ENCODE measurements at places on chromosomes 3 and 15. TPM values are rescaled to one million over a fixed set of nuclear protein-coding genes. Genes with fewer than 3 reads are reported as not detected.

- peak; percentile 44 for DNase-seq
Observed at GRCh38 chr3:179929091-179929529, 107.6 kb downstream of the PEX5L start.

- no peak for DNase-seq
Observed at GRCh38 chr3:155989536-155989935, 119.1 kb downstream of the GMPS start.

- DNase-seq = no peak
Observed at GRCh38 chr3:43468133-43468532, 153.7 kb downstream of the ANO10 start.

GRCh38 chr15:90097475-90097874, 4.8 kb downstream of the IDH2 start:
- DNase-seq = no peak

- DNase-seq = peak; percentile 22
Observed at GRCh38 chr3:19945969-19946831, 697 bp upstream of the RAB5A start.

DOCK3 gene
- total RNA-seq = 0.72 TPM

DNA sequence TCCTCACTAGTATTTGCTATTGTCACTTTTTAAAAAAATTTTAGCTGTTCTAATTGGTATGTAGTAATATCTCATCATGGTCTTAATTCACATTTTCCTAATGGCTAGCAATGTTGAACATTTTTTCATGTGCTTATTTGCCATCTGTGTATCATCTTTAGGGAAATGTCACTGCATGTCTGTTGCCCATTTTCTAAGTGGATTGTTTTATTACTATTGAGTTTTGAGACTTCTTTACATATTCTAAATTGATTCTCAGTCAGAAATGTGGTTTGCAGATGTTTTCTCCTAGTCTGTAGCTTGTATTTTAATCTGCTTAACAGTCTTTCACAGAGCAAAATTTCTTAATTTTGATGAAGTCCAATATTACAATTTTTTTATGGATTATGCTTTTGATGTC, 33.6 kb upstream of the SEC22A start:
- DNase-seq = no peak

SMCO1 gene
- not detected for total RNA-seq

GRCh38 chr3:142523921-142524566, 54.5 kb downstream of the ATR start:
- no peak for DNase-seq

GOLGA6B gene
- total RNA-seq = not detected

- DNase-seq = no peak
Observed at GRCh38 chr15:99224372-99225214, 24.8 kb downstream of the TTC23 start.

- DNase-seq = no peak
Observed at GRCh38 chr3:172224560-172225214, 185.3 kb downstream of the FNDC3B start.

AADAC gene
- total RNA-seq = not detected

C3orf70 gene
- 3.3 TPM for total RNA-seq

MITF gene
- total RNA-seq = 22.7 TPM

ISLR gene
- total RNA-seq = 42.3 TPM

TMEM212 gene
- not detected for total RNA-seq

CCNB2 gene
- total RNA-seq = 5.5 TPM

- no peak for DNase-seq
Observed at GRCh38 chr3:99730870-99731269, 86.8 kb upstream of the CMSS1 start.

DNA sequence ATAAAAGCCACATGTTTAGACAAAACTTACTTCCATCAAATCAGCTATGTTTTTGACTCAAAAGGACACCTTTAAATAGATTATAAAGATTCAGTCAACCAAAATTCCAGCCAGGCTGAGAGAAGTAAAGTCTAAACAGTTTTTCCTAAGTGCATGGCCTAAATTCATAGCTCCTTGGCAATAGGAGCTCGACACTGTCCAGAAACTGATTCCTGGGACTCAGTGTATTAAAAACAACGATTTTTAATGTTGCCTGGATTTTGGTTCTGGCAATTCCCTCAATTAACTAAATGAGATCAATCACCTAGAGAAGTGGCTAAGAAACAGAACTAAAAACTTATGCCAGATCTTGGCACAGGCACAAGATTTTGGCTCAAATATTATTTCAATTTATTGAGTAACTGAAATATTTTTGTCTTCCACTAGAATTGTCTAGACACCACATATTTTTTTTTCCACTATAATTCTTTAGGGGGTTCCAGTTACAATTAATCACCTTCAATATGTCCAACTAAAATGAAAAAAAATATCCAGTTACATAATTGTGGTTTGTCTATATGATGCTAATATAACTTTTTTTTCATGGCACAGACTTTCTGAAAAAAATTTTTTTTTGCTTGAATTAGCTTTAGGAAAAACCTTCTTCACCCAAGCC, 135.9 kb downstream of the TFDP2 start:
- DNase-seq = no peak

DNA sequence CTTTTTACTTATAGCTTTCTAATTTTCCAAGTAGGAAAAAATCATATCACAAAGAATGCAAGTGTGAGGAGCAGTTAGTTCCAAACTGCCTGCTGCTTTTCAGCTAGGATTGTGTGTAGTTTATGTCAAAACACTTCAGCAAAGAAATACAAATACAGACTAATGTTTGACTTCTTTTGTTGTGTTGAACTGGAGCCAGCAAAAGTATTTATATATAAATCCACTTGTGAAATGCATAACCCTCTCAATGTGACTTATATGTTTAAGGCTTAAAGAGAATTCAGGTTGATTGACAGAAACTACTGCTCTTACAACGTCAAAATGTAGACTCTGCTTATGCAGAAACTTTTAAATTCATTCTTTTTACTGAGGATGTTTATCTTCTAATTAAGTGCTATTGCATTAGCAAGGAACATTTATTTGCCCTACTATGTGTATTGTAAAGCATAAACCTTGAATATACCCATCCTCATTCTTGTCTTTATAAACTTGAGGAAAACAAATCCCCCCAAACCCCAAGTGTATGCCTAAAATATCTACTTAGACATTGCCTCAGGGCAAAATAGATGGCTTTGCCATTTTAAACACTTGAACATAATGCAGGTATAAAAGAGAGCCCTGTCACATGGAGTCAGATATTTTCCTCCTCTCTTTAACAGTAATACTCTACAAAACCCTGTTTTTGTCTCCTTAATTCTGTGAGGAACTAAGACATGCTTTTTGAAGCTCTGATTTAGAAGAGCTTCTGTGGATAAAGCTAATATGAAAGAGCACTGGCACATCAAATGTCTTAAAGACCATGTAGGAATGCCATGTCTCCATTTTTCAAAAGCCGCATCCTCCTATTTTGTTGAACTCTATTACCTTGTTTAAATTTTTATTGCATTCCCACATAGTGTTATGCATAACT, 302.8 kb upstream of the TBC1D5 start:
- DNase-seq = no peak

DNA sequence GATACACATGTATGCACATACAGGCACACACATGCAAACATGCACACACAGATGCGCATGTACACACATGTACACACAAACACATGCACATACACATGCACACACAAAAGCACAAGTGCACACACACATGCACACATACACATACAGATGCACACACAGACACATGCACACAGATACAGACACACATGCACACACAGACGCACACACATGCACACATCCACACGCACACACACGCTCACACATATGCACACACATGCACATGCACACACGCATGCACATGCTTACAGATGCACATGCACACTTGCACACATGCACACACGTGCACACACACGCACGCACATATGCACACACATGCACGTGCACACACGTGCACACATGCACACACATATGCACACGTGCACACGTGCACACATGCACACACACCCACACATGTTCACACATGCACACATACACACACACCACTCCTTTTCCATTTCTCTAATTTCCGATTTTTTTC, 283.8 kb upstream of the FRG2C start:
- no peak for DNase-seq

MKRN2OS gene
- total RNA-seq = not detected

DNA sequence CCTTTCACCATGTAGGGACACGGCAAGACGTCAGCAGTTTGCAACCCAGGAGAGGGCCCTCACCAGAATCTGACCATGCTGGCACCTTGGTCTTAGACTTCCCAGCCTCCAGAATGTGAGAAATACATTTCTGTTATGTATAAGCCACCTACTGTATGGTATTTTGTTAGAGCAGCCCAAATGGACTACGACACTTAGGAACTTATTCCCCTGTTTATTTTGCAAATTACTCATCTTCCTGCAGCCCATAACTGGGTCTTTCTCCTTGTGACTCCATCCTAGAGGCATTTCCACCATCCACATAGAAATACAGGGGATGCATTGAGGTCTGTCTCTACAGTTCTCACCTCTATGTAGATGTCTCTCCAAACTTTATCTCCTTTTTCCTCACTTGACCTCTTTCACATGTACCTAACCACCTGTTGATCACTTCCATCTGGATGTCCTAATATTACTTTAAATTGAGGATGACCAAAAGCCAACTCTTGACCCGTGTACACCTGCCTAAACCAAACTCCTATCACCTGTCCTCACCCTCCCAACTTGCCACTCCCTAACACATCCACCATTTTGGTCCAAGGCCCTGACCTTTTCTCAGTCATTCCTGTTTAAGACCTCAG, 406.0 kb upstream of the WNT5A start:
- DNase-seq = no peak

- peak; percentile 34 for DNase-seq
Observed at GRCh38 chr15:91824256-91824655, 29.3 kb upstream of the SLCO3A1 start.

- no peak for DNase-seq
Observed at GRCh38 chr15:29917600-29918597, 95.6 kb upstream of the TJP1 start.

DNA sequence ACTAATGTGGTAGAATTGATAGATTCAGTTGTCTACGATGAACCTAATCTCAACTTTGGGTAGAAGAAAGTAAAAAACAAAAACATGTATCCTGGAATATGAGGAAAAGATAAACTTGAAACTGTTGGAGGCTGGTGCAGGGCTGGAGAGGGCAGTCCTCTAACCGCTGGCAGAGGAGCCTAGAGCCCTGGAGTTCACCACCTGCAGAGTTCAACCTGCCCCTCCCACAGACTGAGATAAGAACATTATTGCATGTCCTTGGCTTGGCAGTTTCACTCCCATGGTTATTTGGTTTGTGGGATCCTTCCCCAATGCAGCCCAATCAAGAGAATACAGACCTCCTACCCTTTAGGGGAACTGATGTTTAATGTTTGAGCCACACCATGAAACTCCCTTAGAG, 53.2 kb upstream of the GATM start:
- no peak for DNase-seq

EIF4E3 gene
- total RNA-seq = 15.8 TPM

GRCh38 chr15:47820747-47821319, 103.5 kb downstream of the SEMA6D start:
- DNase-seq = peak; percentile 31

IL16 gene
- total RNA-seq = 13.3 TPM

IQCF5 gene
- not detected for total RNA-seq

SKOR1 gene
- total RNA-seq = 0.14 TPM

GRCh38 chr3:60431599-60431958, 819.7 kb downstream of the FHIT start:
- peak; percentile 15 for DNase-seq

DNA sequence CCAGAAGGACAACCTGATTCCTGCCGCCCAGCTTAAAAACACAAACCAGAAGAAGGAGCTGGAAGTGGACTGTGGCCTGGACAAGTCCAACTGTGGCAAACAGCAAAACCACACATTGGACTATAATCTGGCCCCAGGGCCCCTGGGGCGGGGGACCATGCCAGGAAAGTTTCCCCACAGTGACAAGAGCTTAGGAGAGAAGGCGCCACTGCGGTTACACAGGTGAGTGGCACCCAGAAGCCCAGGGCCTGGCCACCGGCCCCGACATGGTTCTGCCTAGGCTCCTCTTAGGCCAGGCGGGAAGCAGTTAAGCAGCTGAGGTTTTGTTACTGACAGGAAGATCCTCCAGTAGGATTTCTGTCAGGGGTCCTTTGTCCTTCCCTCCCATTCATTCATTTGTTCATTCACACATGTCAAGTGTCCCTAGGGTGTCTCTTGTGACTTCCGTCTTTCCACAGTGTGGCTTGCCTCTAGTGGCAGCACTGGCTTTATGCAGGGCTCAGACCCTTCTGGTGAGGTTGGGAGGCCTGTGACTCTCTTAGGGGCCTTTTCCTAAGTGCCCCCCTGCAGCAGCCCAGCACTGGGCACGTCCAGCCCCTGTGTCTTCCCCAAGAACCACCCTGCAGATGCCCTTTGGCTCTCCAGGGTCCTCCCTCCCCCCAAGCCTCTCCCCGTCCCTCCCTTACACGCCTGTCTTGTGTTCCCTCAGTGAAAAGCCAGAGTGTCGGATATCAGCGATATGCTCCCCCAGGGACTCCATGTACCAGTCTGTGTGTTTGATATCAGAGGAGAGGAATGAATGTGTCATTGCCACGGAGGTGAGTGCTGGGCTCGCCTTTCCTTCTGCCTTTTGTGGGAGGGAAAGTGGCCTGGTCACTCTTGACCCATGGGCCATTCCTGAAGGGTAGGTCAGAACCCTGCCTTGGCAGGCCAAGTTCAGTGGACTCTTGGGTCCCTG, 7.8 kb downstream of the DLL4 start:
- DNase-seq = no peak

DNA sequence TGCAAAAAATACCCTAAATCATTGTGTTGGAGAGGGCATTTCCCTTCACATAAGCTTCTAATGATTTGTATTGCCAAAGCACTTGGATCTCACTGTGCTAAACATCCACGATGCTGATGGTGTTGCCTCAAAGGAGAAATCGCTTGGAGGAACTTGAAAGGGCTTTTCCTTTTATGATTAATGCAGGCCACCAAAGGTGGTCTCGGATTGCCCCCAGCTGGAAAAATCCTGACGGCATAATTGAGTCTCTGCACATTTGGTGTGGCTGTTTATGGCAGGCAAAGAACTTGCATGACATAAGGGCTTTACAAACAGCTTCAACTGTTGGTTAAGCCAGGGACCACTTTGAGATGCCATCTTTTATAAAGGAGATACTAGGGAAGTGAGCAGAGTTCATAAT, 664.0 kb upstream of the ADAMTS9 start:
- no peak for DNase-seq

GRCh38 chr3:189853906-189854305, 222.7 kb downstream of the TP63 start:
- DNase-seq = no peak

GPX1 gene
- 239 TPM for total RNA-seq

DNA sequence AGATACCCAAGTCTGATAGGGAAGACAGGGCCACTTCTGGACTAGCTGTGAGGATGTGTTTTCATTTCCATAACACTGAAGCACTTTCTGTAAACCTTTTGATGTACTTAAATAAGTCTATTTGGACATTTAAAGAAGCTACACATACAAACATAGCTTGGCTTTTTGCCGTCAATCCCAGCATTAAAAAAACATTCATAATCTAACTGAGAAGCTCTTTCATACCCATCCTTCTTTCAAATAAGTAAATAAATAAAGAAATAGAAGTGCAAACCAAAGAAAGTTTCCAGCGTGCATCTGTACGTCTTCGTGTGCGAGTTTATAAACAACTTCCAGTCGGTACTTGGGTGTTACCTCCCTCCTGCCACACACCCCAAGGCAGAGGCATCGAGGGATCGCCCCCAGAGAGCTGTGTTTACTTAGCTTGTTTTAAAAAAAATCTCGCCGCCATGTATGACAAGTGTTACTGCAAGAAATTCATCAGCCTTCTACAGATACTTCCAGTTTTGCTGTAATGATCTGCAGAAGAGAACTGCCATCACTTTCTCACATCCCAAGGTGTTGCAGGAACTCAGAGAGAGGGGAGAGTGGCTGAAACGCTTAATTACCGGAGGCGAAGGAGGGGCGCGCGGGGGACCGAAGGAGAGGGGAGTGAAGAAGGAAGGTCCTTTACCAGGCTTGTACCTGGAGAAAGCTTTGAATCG, 9.0 kb upstream of the MEIS2 start:
- peak; percentile 48 for DNase-seq

LIPH gene
- 15.2 TPM for total RNA-seq

Measured in stomach (tissue), 19 donors.